CD8-positive, alpha-beta memory T cell (primary cell): ENCODE measurements at places on chromosomes 4 and X.

GRCh38 chrX:78327370-78328086 is at the start of gene CYSLTR1:
TSS of gene CYSLTR1 (minus strand) at chrX:78327611. CDS start at chrX:78273746, 53,865 bp downstream.
- no peak for DNase-seq

- DNase-seq, result no peak
These were observed 207.8 kb upstream of the AMOT start for GRCh38 chrX:113048480-113048879.

DNA sequence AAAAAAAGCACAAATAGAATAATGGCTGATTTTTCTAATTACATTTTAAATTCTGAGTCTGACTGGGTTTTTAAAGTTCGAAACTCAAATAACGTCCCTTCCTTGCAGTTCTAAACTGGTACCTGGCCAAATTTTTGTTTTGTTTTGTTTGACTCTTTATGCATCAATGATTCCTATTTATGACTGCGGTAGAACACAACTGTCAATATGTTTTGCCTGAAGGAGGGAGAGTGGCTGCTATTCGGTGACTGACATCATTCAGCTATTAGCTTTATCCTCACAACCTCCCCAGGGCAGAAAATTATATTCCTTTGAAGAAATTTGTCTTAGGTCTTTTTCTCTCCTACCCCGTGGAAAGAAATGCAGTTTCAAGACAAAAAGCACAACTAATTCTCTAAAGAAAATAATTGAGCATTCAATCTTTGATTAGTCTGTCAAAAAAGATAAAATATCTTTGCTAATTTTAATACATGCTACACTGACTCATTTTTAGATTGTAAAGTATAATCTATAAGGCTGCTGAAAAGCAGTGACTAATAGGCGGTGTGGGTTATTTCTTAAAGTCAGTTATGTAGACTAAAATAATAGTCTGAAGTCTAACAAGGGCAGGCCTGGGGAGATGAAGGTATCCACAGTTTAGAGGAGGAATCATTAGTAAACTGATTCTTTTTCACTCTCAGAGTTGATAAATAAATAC is 61.9 kb downstream of the TMEM150C start:
- no peak for DNase-seq

- peak; percentile 40 for DNase-seq
These were observed 183.3 kb downstream of the KDR start for GRCh38 chr4:54941994-54942552.

DNA sequence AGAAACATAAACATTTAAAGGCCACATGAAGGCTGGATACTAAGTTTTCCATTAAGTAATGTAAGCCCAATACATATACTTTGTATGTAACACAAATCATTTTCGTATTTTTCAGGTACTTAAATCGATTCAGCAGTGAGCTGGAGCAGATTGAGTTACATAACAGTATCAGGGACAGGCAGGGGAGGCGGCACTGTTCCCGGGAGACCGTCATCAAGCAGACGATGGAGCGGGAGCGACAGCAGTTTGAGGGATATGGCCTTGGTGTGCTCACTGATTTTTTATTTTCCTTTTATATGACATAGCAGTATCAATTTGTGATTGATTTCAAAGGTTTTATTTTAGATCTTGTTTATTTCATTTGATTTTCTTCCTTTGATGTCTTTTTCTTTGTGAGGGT is 20.7 kb downstream of the TMA16 start:
- no peak for DNase-seq

GRCh38 chr4:72761368-72762038 is 192.5 kb upstream of the ADAMTS3 start:
- no peak for DNase-seq

GRCh38 chr4:86981789-86982188 is 47.0 kb downstream of the AFF1 start:
- no peak for DNase-seq

- DNase-seq, result no peak
These were observed 9.4 kb upstream of the GPR173 start for GRCh38 chrX:53039236-53039635.

DNA sequence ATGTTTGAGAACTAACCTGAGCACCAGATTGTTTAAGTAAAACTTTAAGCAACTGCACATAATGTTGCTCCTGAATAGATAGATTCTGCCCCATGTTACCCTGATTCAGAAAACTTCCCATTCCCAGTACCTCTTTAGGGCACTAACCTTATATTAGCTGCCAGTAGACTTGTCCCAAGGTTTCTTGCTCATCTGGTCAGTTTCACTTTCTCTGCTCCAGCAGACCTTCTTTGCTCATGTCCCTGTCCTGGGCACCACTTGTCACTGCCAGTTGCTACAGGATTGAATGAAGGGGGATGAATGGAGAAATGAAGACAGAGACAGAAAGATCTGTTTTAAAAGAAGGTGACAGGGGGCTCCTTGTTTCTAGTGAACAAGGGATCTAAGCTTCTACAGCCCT is 65.2 kb upstream of the UGT2B10 start:
- DNase-seq, result no peak

DNA sequence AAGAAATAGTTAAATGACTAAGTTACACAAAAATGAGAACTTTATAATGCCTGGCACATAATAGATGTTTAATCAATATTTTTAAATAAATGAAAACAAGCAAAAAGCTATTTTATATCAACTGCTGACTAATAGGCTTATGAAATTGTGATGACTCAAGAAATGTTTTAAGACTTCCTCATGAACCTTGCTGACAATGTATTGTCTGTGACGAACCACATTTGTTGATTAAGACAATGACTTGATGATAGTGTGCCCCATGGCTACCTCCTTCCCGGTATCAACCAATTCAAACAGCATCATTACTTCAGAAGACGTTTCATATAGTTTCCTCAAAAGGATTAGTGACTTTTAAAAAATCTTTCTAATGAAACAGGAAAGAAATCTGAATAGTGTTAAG is 7.9 kb downstream of the CXCL6 start:
- no peak for DNase-seq

- no peak for DNase-seq
These were observed 130.0 kb downstream of the HMX1 start for GRCh38 chr4:8741513-8742226.

GRCh38 chr4:1491328-1492141 is 85.3 kb upstream of the NKX1-1 start:
- no peak for DNase-seq

GRCh38 chr4:107133965-107134653 is 98.0 kb upstream of the DKK2 start:
- DNase-seq, result no peak

DNA sequence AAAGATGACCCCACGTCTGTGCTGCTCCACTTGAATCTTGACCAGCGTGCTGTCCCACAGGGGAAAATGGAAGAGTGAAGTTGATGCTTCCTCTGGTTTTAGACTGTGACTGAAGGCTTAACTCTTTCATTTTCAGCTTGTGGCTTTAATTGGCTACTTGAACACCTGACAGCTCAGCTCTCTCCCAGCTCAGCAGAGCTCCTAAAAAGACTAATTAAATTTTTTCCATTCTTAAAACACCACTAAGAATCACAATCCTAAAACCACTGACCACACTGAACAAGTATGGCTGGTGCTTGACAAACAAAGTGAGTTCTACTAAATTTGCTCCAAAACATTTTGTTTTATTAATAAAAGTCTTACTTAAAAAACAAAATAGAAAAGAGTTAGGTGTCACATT is 71.7 kb downstream of the SRPX start:
- no peak for DNase-seq

- DNase-seq, result no peak
These were observed 34.9 kb downstream of the GYG2 start for GRCh38 chrX:2863646-2864045.

DNA sequence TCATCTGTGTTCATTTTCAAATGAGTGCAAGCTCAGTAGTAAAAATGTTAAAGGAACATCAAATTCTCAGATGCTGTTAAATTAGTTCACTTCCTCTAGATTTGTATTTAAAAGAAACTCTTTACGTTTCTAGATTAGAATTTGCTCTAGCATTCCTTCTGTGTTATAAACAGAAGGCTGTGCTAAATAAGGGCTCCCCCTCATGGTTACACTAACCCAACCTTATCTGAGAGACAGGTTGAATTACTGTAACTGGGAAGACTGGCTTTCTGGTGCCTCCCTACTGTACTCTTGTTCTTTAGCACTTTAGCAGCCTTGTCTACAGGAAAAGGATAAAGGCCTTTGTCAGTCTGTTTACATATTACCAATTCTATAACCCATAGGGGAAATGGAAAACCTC is 56.8 kb downstream of the RXFP1 start:
- DNase-seq, result no peak

GRCh38 chr4:173317004-173317403 is 17.2 kb downstream of the HMGB2 start:
- DNase-seq, result no peak

- no peak for DNase-seq
These were observed 281.5 kb upstream of the DKK2 start for GRCh38 chr4:107317611-107318010.

DNA sequence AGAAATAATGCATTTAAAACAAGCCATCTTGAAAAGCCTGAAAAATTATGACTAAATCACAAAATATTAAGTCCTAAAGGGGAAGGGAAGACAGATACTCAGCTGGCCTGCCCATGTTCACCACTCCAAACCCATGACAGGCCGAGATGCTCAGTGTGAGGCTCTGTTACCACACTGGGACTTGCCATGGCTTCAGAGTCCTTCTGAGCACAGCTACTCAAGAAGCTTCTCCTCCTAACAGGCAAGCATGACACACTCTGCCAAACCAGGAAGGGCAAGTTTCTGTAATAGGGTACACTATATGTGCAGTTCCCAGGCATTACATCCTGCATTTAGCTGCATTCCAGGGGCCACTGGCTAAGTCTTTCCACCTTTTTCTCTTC is 34.0 kb upstream of the CYBB start:
- no peak for DNase-seq

DNA sequence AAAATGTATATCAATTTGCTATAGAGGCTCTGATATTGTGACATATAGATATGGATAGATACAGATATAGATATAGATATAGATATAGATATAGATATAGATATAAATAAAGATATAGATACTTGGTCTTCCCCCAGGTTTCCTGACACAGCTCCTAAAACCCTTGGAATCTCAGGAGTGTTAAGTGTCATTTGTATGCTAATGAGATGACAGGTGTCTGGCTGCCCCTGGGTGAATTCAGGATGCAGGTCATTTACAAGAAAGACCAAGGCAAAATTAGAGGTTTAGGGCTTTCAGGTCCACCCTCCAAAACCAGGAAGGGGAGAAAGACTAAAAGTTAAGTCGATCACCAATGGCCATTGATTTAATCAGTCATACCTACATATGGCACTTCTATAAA is 1034.8 kb downstream of the PDHA2 start:
- no peak for DNase-seq

DNA sequence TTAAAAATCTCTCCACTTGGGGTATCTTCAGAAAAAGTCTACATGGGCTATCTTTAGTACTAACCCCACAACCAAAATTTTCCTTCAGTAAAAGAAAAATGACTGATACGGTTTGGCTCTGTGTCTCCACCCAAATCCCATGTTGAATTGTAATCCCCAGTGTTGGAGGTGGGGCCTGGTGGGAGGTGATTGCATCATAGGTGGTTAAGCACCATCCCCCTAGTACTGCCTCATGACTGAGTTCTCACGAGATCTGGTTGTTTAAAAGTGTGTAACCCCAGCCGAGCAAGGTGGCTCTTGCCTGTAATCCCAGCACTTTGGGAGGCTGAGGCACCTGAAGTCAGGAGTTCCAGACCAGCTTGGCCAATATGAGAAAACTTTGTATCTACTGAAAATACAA is 66.8 kb downstream of the USP46 start:
- no peak for DNase-seq

GRCh38 chr4:37232315-37232714 is 12.2 kb upstream of the NWD2 start:
- DNase-seq, result no peak

GRCh38 chr4:38082424-38083385 is 122.5 kb downstream of the PTTG2 start:
- no peak for DNase-seq

DNA sequence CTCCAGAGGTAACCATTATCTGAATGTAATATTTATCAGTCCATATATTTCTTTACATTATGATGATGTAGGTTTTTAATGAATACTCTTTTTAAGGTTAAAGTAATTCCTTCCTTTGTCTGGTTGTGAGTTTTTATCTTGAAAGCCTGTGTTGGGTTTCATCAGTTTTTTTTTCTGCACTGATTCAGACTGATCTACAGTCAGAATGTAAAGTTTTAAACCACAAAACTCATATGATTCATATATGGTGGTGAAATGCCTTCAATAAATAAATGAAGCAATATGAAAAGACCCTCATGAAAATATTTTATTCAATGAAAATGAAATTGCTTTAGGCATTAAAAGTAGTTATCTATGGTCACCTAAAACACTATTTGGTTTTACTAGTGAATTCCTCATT is 47.1 kb downstream of the SORBS2 start:
- no peak for DNase-seq

DNA sequence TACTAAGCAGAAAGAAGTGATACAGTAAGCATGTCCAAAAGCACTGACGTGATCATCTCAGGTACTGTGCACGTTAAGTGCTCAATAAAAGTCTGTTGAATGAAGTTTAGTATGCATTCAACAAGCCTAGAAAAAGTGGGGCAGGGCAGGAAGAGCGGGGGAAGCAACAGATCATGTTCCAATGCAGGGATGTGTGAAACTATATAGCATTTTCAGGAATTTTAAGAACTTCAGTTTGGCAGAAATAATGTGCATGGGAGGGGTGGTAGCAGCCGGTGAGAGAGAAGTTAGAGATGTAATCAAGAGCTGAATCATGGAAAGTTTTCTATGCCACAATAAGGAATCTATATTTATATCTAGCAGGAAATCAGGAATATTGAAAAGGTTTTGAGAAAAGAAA is 19.2 kb upstream of the CCNA2 start:
- DNase-seq, result no peak

DNA sequence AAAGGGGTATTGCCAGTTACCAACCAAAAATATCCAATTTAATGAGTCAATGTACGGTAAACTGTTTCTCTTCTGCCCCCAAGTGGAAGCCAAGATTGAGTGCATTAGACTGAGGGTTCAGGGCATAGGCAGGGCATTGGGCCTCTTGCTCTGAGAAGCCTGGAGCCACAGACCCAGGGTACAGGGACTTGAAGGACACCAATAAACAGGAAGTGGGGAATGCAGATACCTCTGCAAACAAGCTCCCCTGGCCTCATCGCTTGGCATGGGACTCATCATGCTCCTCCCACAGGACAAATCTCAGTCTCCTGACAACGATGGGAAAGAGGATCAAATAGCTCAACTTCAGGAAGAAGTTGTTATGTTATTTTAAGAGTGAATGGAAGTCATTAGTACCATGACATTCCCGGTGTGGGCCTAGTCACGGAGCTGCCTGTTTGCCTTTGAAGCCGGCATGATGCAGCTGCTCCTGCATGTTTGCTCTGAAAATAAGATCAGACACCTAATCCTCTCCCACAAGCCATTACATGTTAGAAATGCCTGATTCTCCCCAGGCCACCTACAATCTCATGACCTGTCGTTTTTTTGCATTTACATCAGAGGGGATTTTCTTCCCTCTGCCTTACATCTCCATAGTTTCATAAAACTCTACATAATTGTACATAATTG is 224.2 kb downstream of the RCHY1 start:
- DNase-seq, result no peak

- DNase-seq, result no peak
These were observed 139.9 kb downstream of the REPS2 start for GRCh38 chrX:17086317-17086716.

- no peak for DNase-seq
These were observed 74.1 kb downstream of the FAM47A start for GRCh38 chrX:34058005-34058404.
